ENCODE measurements at places on chromosomes 4 and X.

GRCh38 chr4:29983890-29984289 is 736.3 kb upstream of the PCDH7 start:
- no peak for DNase-seq

- no peak for DNase-seq
Observed at GRCh38 chr4:165207016-165207430, 338 bp upstream of the KLHL2 start.

GRCh38 chr4:10671366-10671765 is 13.2 kb downstream of the CLNK start:
- DNase-seq, result no peak

GRCh38 chrX:117743469-117744251 is 372.9 kb downstream of the KLHL13 start:
- no peak for DNase-seq

GRCh38 chr4:154958621-154959358 is 177.7 kb downstream of the RBM46 start:
- peak; percentile 4 for DNase-seq

DNA sequence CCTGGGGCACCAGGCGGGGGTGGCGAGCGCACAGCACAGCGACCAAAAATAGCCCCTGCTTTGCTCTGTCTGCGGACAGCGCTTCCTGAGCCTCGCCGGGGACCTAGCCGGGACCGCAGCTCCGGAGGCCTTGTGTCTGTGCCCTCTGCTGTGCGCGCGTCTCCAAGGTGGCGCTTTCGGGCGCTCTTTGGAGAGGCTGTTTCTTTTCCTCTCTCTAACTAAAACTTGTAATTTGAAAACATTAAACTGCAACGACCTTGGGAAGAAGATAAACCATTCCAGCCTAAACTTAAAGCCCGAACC is 3.4 kb downstream of the ARX start:
- DNase-seq, result no peak

GRCh38 chr4:30879855-30880598 is 159.9 kb downstream of the PCDH7 start:
- peak; percentile 44 for DNase-seq

- no peak for DNase-seq
Observed at GRCh38 chr4:15253349-15253748, 174.5 kb upstream of the C1QTNF7 start.

GRCh38 chrX:110531873-110532580 is 173.4 kb downstream of the RTL9 start:
- DNase-seq, result no peak

Data from fibroblast of skin of abdomen (primary cell).